ENCODE measurements at places on chromosomes 11 and 22.

DNA sequence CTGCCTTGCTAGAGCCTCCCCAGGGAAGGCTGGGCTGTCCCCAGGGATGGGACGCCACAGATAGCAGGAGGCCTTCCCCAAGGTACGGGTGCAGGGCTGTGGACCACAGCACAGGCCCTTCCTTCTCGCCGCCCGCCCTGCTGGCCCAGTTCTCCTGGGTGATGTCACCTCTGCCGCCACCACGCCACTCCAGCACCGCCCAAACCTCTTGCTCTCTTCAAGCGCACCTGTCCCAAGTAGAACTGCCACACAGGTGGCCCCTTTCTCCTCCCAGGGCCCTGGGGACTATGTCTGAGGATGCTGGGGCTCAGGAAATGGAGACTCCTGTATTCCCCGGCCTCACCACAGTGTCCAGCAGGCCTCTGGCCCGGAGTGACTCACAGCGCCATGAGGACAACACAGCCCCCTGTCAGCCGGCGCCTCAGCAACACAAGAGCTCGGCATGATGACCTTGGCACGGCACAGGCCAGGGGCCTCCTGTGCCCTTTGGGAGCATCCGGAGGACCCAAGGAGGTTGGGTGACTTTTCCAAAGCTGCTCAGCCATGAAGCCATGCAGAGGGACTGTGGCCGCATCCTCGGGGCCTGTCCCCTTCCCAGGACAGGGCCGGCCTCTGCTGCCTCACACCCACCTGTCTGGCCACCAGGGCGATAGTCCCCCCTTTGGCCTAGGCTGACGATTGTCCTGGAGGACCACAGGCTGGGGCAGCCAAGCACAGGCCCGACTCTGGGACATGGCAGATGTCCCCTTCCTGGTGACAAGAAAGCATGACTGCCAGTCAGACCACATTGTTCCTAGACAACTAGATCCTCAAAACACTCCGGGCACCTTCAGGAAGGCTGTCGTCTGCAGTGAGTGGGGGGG is 1023.5 kb downstream of the BRD1 start:
- DNase-seq = no peak

DNA sequence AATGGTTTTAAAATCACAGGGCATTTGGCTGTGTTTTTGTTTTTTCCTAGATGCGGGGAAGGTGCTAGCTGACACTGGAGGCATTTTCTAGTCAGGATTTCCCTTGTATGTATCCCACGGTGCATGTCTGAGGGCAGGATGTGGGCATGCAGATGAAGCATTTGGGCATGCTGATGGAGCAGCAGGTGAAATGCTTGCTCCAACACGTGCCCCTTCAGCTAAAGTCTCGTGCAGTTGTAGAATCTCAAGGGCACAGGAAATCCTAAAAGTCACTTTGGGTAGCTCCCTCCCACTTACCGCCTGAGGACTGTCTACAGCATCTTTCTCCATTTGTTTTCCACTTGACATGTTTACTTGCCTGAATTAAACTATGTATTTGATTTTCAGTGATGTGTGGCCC is 429.4 kb upstream of the B3GAT1 start:
- DNase-seq = no peak

GRCh38 chr22:27370269-27370668 is 431.3 kb downstream of the MN1 start:
- DNase-seq = no peak

GRCh38 chr11:90908074-90908473 is 685.2 kb upstream of the CHORDC1 start:
- DNase-seq = no peak

DNA sequence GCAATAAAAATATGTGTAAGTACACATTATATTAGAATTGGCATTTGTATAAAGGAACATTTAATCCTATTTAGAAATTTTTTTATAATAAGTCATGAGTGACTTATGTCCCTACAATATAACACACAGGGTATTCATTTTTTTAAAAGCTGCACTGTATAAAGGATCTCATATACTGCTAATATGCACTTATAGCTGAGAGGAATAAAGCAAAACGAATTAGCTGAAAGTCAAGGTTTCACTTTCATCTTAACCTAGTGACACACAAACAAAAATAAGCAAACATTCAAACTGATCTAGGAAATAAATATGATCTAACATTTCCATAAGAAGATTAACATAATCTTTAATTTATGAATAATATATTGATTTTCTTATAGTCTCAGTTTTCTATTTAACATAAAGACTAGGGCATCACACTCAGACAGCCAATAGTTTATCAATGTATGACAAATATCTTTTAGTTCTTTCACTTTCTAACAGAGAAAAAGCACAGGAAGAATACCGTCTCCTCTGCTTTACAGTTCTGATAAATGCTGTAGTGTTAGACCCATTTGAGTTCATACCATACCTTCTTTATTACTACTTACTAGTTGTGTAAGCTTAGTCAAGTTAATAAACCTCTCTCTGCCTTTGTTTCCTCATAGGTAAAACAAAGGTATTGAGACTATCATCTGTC is 42.9 kb downstream of the DCDC1 start:
- DNase-seq = no peak

- DNase-seq = no peak
Observed at GRCh38 chr11:86978756-86979608, 23.8 kb upstream of the FZD4 start.

DNA sequence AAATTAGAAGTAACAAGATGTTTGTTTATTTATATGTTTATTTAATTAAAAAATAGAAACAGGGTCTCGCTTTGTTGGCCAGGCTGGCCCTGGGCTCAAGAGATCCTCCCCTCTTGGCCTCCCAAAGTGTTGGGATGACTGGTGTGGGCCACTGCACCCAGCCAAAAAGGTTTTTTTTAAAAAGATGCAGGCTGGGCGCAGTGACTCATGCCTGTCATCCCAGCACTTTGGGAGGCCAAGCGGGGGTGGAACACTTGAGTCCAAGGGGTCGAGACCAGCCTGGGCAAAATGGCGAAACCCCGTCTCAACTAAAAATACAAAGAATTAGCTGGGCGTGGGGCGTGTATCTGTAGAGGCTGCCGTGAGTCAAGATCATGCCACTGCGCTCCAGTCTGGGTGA is 13.4 kb downstream of the DRD4 start:
- DNase-seq = no peak

- peak; percentile 43 for DNase-seq
Observed at GRCh38 chr22:17781319-17782031, 7.2 kb upstream of the BID start.

DNA sequence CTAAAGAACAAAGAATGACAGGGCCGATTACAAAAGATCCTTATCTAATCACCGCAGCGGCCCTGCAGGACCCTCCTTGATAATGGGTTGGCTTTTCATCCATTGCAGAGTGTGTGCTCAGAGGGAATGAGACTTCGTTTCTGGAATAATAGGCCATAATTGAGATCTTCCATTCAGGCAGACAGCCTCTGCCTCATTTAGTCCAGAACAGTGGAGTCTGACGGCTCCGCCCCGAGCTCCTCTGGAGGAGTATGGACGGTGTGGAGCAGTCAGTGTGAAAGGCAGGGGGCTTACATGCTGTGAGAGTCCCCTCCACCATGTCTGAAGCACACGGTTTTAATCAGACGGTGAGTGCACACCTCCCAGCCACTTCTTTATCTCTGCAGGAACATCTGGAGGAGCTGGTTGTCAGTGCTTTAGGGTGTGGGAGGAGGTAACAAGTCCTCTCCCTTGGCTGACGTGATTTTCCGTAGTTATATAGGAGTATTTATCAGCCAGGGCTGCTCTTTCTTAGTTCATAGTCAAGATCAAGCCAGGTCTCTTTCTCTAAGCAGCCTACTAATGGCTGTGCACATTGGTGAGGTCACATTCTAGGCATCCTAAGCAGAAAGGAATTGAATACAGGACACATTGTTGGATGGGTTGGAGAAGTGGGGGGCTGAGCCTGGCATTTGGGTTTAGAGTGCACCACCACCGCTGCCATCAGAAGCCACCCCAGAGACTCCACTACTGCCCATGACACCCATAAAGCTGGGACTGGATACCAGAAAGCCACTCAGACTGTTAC is 1477.9 kb downstream of the TBC1D22A start:
- no peak for DNase-seq

GRCh38 chr11:113552271-113552670 is 77.1 kb upstream of the DRD2 start:
- DNase-seq = no peak

DNA sequence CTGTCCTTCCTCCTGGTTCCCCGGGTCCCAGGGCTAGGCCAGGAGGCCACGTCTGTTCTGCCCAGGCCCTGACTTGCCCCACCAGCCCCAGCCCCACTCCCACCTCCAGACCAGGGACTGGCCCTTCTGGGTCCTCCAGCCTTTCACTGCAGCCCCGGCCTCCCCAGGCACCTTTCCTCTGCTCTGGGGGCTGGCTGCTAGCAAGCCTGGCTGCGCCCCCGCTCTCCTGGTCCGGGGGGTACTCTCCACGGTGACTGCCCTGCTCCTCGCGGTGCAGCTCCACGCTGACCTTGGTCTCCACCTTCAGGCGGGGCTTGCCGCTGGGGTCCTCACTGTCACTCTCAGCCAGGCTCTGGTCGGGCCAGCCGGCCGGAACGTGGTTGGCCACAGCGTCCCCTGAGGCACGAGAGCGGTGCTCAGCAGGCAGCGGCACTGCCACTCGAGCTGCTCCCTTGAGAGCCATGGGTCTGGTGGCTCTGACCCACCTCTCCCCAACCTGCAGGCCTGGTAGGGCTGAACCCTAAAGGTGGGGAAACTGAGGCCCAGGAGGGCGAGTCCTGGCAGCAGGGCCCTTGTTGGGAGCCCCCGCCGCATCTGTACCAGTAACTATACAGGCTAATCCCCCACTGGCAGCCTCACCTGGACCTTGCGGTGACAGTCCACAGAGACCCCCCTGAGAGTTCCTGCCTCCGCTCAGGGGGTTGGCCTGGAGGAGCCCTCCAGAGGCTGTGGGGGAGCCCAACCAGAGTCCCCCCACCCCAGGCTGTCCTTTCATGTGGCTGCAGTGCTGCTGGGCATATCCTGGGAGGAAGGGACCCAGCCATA is 29.0 kb downstream of the TRMU start:
- DNase-seq = no peak

- no peak for DNase-seq
Observed at GRCh38 chr22:43180670-43181069, 6.3 kb downstream of the TTLL12 start.

GRCh38 chr22:29126670-29127395 is 54.0 kb downstream of the KREMEN1 start:
- DNase-seq = no peak

- DNase-seq = no peak
Observed at GRCh38 chr11:64637334-64638017, 46.5 kb downstream of the SLC22A12 start.

DNA sequence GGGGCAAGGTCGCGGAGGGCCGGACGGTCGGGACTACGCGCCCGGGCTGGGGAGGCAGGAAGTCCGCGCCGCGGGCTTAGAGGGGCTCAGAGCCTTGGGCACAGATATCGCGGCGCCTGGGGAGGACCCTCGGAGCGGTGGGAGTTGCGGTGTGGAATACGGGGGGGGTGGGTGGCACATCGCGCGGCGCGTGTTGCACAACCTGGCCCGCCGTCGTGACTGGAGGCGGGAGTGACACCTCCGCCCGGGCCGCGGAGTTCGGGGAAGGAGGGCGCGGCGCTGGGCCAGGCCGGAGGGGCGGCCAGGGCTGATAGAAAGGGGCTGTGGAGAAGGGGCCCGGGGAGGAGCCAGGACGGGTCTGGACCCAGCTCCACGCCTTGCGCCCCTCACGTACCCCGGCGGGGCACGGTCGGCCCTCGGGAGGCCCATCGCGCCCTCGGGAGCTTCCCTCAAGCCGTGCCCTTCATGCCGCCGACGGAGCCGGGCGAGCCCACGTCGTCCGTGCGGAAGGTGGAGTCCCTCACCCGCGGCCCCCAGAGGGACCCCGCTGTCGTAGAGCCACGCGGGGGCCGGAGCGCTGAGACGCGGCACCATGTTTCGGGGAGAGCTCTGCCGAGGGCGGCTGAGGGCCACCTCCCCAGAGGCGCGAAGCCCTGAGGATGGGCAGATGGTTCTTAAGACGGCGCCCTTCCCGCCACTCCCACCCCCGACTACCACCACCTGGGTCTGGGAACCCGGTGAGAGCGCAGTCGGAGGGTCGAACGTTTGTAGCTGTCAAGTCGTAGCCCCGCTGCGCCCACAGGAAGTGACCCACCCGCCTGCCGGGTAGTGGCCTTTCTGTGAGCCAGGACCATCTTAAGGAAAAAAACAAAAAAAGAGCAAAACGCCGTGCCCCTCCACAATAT is 729 bp downstream of the IL17RA start:
- DNase-seq = peak; percentile 43

DNA sequence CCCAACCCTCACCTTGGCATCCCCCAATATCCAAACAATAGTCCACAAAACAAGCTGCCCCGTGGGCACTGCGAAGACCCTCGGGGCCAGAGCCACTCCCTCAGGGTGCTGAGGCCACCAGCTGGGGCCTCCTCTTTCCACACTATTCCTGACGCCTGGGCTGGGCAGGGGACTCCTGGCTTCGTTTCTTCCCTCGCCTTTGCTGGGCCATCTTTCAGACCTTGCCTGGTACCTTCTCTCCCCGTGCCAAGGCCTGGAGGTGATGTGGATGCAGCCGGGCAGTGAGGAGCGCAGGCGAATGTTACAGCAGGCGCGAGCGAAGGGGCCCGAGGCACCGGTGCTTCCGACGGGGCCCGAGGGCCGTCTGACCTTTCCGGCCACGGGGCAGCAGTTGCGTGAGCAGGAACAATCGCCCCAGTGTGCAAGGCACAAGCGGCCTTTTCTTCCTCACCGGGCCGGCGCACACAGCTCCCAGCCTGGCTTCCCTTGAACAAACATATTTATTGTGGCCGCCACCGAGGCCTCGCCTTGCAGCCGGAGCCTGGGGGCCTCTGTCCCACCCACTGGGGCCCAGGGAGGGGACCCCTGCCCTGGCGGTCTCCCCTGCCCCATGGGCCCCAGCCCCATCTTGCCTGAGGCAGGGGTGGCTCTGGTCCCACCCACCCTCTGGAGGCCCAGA is 32.6 kb upstream of the KCNQ1OT1 start:
- no peak for DNase-seq

DNA sequence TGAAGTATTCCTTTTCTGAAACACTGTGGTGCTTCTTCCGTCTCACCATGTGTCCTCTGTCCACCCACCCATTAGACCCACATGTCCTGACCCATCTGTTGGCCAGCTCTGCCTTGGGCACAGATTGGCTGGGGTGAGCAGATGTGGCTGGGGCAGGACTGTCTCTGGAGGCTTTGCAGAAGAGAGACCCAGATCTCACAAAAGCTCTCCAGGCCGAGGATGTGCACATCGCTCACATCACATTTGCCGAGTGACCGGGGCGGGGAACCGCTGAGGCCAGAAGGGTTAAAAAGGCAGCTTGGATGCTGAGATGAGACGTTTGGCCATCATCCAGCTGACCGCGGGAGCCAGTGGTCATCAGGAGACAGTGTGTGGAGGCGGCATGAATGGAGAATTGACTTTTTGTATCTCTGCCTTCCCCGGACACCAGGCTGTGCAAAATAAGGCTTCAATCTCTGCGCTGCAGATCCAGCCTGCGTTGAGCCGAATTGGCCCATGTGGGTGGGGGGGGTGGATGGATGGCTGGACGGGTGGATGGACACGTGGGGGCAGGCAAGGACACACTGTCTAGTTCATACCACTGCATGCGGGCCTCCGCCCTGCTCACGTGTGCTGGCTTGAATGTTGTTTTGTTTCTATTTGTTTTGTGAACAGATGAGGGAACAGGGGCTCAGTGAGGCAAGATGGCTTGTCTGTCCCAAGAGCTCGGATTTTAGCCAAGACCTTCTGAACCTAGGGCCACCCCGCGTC is 6.1 kb downstream of the IFITM10 start:
- DNase-seq = no peak

GRCh38 chr11:111906680-111907079 is 4.9 kb downstream of the CRYAB start:
- DNase-seq = no peak

- no peak for DNase-seq
Observed at GRCh38 chr11:12249590-12250260, 127.6 kb upstream of the PARVA start.

GRCh38 chr11:118067006-118067405 is 9.9 kb upstream of the TMPRSS4 start:
- no peak for DNase-seq

Measured in activated CD4-positive, alpha-beta T cell treated with anti-CD3 and anti-CD28 coated beads, Interleukin-2, amount 50 U/mL, for 4 hours (primary cell).